ENCODE measurements at places on chromosomes 5 and 9.

GRCh38 chr5:169650701-169651331, 13.7 kb downstream of the DOCK2 start:
- DNase-seq: no peak

GRCh38 chr9:133368249-133368881, 7.5 kb downstream of the SURF4 start:
- DNase-seq: no peak

GRCh38 chr5:8185852-8186251, 316.9 kb downstream of the MTRR start:
- no peak for DNase-seq

DNA sequence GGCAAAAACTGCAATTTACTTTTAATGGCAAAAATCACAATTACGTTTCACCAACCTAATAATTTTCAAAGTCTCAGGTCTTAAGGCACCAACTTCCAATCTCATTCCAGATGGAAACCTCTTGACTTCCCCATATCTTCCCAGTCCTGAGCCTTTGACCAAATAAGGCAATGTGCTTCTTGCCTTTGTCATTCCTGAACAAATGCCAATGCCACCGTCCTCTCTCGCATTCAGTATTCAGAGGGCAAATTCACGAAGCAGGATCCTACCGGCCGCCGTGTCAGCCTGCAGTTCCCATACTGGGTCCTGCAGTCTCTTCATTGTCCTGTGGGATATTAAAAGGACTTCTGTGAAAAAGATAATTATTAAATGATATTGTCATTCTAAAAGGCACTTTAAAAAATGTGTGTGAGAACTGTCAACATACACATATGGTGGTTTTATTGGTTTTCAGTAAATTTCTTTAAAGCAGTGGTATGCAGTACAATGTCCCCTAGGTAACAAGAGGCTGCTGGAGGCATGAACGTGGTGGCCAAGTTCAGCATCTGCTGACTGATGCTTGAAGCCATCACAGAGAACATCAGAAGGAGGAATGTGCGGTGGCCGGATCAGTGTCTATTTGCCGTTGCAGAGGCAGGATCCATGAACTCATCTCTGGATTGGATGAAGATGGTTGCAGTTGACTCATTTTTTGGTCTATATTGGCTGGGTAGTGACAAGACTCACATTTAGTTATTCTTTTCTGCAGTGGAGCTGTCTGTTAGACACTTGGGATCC, 101.4 kb upstream of the IRX4 start:
- DNase-seq: no peak

DNA sequence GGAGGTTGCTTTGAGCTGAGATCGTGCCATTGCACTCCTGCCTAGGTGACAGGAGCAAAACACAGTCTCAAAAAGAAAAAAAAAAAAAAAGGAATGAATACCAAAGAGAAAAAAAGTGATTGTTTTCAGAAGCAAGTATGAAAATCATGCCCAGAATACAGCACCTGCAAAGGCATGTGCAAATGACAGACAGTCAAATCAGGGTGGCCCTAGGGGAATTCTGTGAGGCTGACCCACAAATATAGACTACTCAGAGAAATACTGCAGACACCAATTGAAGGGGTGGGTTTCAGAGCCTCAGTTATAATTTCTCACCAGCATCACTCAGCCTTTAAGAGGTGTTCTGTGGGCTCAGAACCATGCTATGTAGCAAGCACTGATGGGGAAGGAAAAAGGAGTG, 28.6 kb downstream of the DCAF12 start:
- no peak for DNase-seq

- DNase-seq: no peak
Observed at GRCh38 chr9:132243156-132244074, 81.6 kb downstream of the NTNG2 start.

DNA sequence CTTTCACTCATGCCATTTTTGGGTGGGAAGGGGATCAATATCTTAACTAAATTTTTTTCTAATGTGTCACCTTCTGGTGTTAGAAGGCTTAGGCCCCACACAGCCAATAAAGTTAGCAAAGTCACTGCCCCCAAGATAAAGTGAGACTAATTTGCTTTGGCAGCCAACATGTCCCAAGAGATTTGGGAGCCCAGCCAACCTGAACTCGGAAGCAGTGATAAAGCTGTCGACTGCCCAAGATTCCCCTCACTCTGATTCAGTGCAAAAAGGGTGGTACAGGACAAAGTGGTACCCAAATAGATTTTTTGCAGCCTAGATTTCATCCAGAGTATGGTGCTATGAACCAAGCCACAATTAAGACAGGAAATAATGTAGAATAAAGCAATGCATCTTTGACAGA, 572.5 kb upstream of the ARRDC3 start:
- DNase-seq: no peak

DNA sequence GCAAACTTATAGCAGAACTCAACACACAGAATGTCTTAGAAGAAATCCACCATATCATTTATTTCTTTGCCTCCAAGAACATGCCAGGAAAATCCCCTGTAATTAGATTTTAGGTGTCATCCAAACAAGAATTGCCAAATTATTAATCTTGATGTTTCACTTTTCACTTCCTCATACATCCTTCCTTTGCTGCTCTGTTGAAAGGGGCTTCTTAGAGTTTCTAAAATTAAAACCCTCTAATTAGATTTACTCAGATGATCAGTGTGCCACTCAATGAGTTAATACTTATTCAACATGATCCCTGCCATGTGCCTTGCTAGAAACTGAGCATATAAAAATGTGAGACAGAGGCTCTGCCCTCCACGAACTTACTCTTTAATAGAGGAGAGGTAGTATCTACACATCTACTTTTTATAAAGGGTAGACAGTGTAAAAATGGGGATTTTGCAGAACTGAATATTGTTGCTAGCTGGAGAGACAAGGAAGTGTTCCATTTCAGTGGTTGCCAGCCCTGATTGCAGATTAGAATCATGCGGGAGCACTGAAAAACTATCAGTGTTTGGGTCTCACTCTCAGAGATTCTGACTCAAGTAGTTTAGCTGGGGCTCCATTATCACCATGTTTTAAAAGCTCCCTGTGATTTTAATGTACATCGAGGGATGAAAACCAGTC, 498.4 kb downstream of the TLE4 start:
- DNase-seq: no peak

DNA sequence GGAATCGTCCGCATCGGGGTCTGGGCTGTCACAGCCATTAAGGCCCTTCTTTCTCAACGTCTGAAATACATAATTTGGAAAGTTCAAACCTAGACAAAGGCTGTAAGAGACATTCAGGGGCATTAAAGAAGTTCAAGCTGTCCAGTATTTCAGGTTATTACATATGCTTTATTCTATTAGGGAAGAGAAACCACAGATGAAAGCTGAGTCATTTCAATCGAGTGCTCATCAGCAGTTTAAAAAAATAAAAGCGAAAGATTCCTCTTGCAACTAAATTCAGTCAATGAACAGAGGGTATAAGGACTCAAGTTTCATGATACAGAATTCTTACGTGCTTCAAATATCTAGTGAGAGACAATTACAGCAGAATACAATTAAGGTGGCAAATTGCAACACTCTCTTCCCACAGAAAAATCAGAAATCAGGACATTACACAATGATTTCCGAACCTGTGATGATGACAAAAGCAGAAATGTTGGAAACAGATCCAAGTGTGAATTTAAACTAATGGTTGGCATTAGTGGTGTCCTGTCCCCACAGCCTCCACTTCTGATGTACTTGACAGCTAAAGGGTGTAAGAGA, 121.6 kb downstream of the MEF2C start:
- DNase-seq: peak; percentile 4

GRCh38 chr9:121302341-121302740, 34.4 kb downstream of the GSN start:
- no peak for DNase-seq

DNA sequence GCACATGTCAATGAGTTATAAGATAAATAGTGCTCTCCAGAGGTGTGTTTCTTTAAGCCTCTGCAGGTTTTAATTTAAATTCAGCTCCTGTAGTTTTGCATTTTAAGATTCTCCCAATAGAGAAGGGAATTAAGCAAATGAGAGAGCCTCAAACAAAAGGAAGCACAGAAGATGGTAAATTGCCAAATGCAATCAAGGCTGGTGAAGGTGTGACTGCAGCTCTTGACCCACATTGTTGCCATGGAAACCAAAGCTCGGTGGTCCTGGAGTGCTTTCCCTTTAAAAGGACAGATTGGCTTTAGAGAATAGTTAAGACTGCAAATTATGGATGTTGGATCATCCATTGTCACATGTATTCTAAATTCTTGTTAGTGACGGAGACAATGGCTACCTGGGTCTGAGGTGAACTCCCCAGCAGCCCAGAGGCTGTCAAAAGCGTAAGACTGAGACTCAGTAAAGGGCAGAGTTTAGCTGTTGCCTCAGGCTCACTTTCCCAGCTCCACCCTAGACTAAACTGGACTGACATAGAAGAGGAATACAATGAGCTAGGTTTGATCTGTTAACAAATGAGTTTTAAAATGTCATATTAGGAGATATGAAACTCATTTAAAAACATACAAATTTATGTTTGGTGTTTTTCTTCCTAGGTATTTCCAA, 12.3 kb downstream of the GAPT start:
- DNase-seq: no peak
